Large intestine (tissue), 12 donors: ENCODE measurements at places on chromosomes 16 and 17. TPM values are rescaled to one million over a fixed set of nuclear protein-coding genes. Genes with fewer than 3 reads are reported as not detected.
A peak's percentile ranks its signal among the peaks of the same experiment; 100 is the strongest.

DNA sequence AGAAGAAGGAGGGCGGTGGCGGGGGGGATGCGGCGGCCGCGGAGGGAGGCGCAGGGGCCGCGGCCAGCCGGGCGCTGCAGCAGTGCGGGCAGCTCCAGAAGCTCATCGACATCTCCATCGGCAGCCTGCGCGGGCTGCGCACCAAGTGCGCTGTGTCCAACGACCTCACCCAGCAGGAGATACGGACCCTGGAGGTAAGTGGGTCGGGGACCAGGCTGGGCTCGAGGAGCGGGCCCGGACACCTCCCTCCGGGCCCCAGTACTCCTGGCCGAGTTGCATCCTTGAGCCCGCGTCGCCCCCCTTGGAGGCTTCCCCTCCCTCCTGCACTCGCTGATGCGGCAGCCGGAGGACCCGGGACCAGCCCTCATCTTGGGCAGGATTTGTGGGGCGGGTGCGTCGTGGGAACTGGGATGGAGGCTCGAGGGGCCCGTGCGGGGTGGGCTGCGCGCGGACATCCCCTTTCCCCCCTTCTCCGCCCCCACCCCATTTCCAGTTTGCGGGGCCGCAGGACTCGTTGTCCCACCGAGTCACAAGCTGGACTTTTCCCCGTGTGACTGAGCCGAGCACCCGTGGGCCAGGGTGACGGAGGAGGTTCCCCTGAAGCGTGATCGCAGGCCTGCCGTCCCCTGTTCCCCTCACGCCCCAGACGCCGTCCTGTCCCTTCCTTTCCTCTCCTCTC lies 572 bp downstream of the KSR1 start:
- peak; percentile 32 for DNase-seq

GRCh38 chr16:10613785-10614485 lies 33.5 kb upstream of the EMP2 start:
- DNase-seq, result no peak

GRCh38 chr16:17467923-17468540 lies 2.7 kb downstream of the XYLT1 start:
- peak; percentile 62 for DNase-seq

- no peak for DNase-seq
Measured at GRCh38 chr17:65514541-65514940, 46.9 kb downstream of the AXIN2 start.

DNA sequence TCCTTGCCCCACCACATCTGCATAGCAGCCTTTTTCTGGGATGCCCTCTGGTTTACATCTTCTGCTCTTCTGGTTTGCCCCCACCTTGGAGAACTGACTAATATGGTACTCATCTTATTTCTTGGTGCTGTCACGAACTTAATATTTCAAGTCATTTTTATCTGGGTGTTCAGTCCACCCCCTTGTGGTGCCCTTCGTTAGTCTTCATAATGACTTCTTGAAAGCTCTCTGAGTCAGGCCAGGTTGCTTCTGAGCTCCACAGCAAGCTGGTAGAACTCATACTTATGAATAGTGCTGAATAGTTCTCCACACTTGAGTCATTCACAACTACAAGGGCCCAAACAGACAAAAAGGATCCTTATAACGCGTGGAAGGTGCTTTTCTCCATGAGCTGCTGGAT lies 35.8 kb upstream of the TEKT3 start:
- no peak for DNase-seq

GRCh38 chr17:44334727-44335126 lies 10.1 kb upstream of the SLC25A39 start:
- no peak for DNase-seq

GRCh38 chr16:31409433-31409832 lies 16.3 kb downstream of the ITGAD start:
- DNase-seq, result no peak

GRCh38 chr16:87822108-87822970 lies 47.0 kb downstream of the SLC7A5 start:
- DNase-seq, result no peak

DNA sequence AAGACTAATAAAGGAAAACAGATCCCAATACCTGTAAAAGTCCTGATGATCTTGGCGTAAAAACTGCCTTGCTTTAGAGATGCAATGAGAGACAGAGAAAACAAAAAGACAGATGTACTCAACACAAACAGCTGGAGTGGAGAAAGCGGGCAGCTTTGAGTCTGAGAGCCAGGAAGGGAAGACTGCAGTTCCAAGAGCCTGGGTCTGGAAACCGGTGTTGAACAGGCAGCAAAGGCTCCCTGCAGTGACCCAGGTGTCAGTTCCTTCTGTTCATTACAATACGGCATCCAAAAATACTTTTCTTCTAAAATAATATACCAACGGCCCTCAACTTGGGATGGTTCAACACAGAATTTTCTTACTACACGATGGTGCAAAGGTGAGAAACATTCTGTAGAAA lies 29.6 kb downstream of the VPS53 start:
- DNase-seq, result no peak

- DNase-seq, result peak; percentile 92
Measured at GRCh38 chr17:18968945-18969887, 17.3 kb downstream of the SLC5A10 start.

DNA sequence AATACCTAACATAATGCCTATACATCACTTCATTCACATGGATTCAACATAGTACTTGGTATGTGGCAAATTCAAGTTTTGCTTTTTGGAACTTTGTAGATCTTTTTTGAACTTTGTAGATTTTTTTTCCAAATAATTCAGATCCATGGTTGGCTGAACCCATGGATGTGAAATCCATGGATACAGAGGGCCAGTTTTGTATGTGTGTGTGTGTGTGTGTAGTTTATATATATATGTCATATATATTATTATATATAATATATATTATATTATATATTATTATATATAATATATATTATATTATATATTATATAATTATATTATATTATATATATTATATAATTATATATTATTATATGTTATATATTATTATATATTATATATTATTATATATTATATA lies 28.4 kb downstream of the CLUAP1 start:
- DNase-seq, result no peak

GRCh38 chr17:50152736-50153135 lies 2.3 kb upstream of the PPP1R9B start:
- no peak for DNase-seq

GRCh38 chr17:18859256-18859655 lies 1.3 kb downstream of the PRPSAP2 start:
- no peak for DNase-seq

GRCh38 chr17:1965556-1966273 lies 59.4 kb downstream of the RTN4RL1 start:
- no peak for DNase-seq

DNA sequence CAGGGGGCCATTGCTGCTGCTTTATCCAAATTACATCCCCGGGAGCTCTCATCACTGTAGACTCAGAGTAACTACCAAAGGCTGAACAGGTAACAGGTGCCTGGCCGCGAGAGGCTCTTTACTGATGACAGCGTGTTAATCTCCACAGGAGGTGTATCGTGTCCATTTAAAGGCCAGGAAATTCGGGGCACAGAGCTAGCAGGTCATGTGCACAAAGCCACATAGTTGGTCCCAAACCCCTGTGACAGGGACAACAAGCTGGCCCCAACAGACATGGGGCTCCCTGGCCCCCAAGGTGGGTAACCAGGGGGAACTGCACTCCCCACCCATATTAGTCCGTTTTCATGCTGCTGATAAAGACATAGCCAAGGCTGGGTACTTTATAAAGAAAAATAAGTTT lies 55.3 kb upstream of the RBFOX3 start:
- DNase-seq, result no peak

GRCh38 chr16:633336-634050 lies 2.6 kb downstream of the METTL26 start:
- DNase-seq, result no peak

DNA sequence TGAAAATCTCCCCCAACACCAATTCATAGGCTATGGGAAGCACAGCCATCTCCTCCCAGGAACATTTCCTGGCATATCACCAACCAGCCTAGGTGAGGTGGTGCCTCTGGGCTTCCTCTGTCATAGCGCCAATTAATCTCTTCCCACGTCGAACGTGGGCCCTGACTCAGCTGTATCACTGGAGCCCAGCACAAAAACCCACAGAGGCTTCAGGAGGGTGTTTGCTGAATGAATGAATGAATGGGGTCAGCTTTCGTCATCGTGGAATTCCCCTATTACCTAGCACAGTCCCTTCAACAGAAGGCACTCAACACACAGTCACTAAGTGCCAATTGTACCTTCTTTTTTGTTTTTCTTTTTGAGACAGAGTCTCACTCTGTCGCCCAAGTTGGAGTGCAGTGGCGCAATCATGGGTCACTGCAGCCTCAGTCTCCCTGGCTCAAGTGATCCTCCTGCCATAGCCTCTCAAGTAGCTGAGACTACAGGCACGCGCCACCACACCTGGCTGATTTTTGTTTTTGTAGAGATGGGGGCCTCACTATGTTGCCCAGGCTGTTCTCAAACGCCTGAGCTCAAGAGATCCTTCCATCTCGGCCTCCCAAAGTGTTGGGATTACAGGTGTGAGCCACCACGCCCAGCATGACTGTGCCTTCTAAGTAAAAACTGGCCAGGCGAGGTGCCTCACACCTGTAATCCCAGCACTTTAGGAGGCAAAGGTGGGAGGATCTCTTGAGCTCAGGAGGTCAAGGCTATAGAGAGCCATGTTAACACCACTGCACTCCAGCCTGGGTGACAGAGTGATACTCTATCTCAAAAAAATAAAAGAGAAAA lies 4.1 kb downstream of the ZNF688 start:
- DNase-seq, result no peak

- DNase-seq, result no peak
Measured at GRCh38 chr16:87132361-87133014, 184.7 kb downstream of the C16orf95 start.

GRCh38 chr17:79789943-79790804 lies 6.7 kb downstream of the CBX8 start:
- no peak for DNase-seq

DNA sequence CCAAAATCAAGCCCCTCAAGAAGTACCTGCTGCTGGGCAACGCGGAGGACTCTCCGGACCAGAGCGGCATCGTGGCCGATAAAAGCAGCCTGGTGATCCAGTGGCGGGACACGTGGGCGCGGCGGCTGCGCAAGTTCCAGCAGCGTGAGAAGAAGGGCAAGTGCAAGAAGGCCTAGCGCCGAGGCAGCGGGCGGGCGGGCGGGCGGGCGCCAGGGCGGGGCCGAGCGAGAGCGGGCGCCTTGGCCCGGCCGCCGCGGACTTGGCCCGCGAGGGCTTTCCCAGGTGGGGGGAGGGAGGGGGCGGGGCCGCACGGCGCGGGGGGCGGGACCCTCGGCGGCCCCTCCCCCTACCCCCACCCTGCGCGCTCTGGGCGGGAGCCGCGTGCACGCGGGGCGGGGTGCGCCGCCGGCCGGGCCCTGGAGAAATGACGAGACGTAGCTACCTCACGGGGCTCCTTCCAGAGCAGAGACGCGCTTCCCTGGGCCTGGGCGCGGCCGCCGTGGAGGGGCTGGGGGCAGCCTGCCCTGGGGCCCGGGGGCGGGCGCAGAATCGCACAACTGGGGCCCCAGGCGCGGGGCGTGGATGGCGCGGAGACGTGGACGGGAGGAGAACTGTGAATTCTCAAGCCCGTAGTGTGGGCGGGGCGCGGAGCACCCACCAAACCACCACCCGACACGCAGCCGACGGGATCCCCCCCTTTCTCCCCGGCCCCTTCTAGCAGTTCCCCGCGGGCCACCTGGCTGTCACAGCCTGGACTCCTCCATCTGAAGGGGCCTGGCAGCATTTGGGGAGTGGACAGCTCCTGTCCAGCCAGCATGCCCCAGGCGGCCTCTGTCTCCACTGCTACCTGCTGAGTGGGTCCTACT lies 218.7 kb downstream of the NTN1 start:
- peak; percentile 73 for DNase-seq

- DNase-seq, result no peak
Measured at GRCh38 chr16:68406458-68407152, 41.7 kb downstream of the SMPD3 start.

DNA sequence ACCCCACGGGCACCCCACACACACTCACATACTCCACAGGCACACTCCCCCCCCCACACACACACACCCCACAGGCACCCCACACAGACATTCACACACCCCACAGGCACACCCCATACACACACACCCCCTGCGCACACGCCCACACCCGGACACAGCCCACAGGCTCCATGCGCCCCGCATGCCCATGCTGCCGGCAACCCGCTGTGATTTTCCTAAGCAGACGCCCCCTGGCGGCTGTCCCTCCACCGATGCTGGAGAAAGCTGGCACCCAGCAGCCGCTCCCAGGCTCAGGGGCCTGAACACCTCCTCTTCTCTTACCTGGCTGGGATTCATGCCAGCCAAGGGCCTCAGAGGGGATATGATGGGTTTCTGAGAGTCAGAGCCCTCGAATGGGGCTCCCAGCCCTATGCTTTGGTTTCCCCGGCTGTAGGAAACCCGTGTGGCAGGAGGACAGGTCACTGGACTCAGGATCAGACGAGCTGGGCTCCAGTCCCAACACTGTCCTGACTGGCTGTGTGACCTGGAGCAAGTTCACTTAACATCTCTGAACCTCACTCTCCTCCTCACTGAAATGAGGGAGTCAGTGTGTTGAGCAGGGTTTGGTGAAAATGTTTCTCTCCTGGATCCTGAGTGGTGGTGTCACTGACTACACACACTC lies 19.6 kb upstream of the TNFRSF13B start:
- DNase-seq, result peak; percentile 66

DNA sequence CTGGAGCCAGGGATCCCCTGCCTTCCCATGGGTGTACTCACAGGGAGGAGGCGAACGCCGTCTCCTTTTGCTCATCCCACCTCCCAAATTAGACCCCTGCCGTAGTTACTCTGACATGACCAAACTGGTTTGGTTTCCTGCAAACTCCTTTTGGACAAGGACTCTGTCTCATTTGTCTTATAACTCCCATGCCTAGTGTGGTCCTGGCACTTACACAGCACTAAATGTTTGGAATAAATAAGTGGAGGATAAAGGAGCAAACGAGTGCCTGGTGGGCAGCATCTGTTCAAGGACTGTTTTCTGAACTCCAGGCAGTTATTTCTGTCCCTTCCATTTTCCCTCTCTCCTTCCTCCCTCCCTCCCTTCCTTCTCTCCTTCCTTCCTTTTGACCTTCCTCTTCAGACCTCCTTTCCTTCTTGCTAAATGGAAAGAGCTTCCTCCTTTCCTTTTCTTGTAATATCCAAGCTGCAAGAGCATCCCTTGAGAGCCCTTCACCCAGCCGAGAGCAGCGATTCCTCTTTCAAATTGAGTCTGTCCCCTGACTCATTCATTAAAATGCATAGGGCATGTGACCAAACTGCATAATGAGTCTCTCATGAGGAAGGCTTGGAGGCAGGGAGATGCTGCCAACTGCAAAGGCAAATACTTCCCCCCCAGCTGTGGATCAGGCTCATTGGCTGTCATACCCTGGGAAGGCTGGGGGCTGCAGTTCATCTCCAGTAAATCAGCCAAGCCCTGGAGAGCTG lies 36.8 kb downstream of the CHD9 start:
- DNase-seq, result no peak

- DNase-seq, result no peak
Measured at GRCh38 chr16:65909310-65910050, 457.0 kb upstream of the CDH5 start.

PIMREG gene
- polyA plus RNA-seq, result 9.7 TPM

CCT6B gene
- polyA plus RNA-seq, result 2.8 TPM

TANC2 gene
- polyA plus RNA-seq, result 12.8 TPM

ROGDI gene
- polyA plus RNA-seq, result 28.9 TPM

TEKT1 gene
- polyA plus RNA-seq, result 0.25 TPM

PMFBP1 gene
- polyA plus RNA-seq, result 4.7 TPM

APPBP2 gene
- polyA plus RNA-seq, result 30.5 TPM
